ENCODE measurements at places on chromosomes 11 and 22.

- DNase-seq: no peak
These were observed 9.5 kb upstream of the DGKZ start for GRCh38 chr11:46337626-46338345.

DNA sequence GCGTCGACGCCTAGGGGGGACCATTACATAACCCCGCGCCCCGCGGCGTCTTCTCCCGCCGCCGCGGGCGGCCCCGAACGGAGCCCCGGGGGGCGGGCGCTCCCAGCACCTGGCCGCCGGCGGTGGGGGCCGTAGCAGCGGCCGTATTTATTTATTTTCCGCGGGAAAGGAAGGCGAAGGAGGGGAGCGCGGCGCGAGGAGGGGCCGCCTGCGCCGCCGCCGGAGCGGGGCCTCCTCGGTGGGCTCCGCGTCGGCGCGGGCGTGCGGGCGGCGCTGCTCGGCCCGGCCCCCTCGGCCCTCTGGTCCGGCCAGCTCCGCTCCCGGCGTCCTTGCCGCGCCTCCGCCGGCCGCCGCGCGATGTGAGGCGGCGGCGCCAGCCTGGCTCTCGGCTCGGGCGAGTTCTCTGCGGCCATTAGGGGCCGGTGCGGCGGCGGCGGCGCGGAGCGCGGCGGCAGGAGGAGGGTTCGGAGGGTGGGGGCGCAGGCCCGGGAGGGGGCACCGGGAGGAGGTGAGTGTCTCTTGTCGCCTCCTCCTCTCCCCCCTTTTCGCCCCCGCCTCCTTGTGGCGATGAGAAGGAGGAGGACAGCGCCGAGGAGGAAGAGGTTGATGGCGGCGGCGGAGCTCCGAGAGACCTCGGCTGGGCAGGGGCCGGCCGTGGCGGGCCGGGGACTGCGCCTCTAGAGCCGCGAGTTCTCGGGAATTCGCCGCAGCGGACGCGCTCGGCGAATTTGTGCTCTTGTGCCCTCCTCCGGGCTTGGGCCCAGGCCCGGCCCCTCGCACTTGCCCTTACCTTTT is at the start of gene EP300:
EP300 (plus strand) TSS at position 570 of the 795 bp plus-strand sequence. CDS start 413 bp downstream, outside the sequence.
- peak; percentile 87 for DNase-seq

DNA sequence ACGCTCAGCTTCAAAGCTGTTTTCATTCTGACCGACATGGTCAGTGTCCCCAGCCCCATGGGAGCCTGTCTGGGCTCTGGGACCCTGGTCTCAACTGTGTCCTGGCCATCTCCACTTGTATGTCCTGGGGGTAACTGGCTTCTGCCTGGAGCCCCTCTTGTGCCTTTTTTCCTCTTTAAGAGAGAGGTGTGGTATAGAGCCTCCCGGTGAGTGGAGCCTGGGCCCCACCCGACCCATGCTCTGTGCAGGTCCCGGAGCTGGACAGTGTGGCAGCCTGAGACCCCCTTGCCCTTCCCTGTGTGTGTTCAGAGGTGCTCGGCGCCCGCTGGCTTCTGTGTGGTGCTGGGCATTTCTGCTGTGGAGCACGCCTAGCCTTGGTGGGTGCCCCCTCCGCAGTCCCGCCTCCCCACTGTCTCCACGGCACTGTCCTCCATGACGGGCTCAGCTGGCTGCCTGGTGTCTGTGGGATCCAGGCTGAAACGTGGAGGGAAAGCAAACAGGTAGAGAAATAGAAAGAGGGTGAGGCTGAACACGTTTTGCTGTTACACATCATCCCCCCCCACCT is 74.9 kb downstream of the PARVB start:
- no peak for DNase-seq

GRCh38 chr11:76321340-76321739 is 59.6 kb downstream of the THAP12 start:
- DNase-seq: no peak

DNA sequence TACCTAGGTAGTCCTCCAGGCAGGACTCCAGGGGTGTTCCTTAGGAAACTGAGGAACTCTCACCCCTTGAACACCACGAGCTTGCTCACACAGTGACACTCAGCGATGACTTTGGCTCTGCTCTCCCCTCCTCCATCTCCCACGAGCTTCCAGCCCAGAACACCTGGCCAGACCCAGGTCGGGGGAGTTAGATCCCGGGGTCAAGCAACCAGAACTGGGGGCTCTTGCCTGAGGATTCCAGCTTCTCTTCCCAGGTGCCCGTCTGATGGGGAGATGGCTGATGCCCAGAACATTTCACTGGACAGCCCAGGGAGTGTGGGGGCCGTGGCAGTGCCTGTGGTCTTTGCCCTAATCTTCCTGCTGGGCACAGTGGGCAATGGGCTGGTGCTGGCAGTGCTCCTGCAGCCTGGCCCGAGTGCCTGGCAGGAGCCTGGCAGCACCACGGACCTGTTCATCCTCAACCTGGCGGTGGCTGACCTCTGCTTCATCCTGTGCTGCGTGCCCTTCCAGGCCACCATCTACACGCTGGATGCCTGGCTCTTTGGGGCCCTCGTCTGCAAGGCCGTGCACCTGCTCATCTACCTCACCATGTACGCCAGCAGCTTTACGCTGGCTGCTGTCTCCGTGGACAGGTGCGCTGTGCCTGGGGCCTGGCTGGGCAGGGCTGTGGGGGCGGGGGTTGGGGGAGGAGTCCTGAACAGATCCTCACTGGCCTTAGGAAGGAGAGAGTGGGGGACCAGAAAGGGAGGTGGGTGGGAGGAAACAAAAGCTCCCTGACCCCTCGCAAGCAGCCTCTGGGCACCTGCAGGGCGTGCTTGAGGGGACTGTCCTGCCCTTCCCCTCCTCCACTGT is at the start of gene GALR3:
GALR3 (plus strand) TSS at position 249 of the 852 bp plus-strand sequence; CDS start at position 274, 25 bp downstream.
- no peak for DNase-seq

DNA sequence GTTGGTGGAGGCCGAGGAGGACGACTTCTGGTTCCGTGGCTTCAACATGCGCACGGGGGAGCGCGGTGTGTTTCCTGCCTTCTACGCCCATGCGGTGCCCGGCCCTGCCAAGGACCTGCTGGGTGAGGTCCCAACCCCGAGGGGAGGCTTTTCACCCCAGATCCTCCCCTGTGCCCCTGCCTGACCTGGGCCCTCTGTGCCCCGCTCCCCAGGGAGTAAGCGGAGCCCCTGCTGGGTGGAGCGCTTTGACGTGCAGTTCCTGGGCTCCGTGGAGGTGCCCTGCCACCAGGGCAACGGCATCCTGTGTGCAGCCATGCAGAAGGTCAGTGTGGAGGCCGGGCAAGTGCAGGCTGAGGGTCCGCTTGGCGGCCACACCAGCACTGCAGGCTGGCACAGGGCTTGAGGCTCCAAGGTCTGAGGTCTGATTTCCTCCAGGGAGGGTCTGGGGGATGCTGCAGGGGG is 5.1 kb downstream of the MAPK8IP2 start:
- no peak for DNase-seq

GRCh38 chr11:116234989-116235568 is 537.7 kb downstream of the BUD13 start:
- DNase-seq: no peak

GRCh38 chr11:29200791-29201562 is 815.9 kb downstream of the KCNA4 start:
- DNase-seq: no peak

DNA sequence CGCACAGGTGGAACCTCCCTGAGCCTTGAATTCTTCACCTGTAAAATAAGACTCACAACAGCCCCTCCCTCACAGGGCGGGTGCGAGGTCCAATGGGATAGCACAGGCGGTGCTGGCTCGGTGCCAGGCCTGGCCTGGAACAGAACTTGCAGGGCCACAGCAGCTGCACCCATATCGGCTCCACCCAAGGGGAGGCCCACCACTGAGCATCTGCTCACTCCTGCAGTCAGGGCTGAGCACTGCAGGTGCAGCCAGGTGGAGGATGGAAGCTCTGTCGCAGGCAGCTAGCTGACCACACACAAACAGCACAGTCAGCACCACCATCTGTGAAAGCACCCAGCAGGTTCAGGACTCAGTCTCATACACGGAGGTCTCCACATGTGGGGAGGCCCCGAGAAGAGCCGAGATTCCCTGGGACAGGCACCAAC is 19.6 kb downstream of the VPS37C start:
- DNase-seq: no peak

DNA sequence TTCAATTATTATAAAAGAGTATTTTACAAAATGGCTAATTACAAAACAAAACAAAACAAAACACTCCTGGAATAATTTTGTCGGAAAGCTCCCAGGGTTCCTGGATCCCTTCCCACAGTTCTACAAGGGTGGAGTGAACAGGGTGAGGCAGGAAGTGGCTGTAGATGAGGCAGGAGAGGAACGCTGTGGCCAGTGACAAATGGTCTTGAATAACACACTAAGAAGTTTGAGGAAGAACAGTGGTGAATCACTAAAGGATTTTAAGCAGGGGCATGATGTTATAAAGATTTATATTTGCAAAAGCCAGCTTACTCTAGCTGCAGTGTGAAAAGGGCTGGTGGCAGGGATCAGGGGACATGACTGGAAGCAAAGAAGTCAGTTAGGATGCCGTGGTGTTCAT is 33.8 kb upstream of the APOA1 start:
- no peak for DNase-seq

- peak; percentile 37 for DNase-seq
These were observed 43.4 kb downstream of the CPT1A start for GRCh38 chr11:68798221-68798813.

DNA sequence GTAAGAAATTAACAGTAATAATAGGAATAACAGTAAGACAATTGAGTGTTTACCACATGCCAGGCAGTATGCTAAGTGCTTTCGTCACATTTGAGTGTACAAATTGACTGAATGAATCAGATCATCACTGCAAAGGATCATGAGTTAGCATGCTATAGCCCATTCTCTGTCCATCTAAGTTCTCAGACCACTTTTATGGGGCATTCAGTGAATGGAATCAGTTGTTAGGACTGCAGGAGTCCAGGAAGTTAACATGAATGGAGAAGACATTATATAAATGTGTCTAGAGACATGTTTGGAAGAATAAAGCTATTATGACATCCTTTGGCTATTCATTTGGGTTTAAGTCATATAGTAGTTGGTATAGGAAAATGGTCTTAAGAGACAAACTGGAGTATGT is 59.9 kb downstream of the NCAM1 start:
- no peak for DNase-seq

DNA sequence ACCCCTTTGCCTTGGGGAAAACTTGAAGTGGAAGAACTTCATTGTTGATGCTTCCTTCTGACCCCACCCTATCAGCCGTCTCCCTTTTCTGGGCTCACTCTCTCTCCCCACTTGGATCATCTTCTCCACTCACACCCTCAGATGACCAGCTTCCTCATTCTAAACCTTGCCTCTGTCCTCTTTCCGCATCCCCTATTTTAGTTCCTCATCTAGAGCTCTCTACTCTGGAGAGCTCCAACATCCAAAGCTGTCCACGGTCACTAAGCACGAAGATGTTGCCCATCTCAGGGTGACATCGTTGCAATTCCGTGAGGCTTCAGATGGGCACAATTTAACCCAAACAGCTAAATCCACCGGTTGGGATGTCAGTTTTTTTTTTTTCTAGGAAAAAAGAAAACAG is 31.6 kb upstream of the ME3 start:
- DNase-seq: no peak

DNA sequence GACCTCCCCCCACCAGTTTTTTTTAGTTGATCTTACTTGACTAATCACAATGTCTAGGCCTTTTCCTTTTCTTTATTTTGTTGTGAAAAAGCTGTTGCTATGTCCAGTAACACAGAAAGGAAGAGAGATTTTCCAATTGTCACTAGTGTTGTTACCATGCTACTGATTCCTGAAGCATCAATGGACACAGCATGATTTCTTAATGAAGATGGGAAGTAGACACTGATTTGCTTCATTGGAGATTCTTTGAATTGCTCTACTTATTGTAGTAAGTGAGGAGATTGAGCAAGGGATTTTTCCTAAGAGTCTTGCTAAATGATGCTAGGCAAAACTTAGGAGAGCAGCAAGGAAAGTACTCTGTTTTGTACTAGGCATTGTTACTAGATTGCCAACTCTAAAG is 4.6 kb downstream of the AASDHPPT start:
- no peak for DNase-seq

DNA sequence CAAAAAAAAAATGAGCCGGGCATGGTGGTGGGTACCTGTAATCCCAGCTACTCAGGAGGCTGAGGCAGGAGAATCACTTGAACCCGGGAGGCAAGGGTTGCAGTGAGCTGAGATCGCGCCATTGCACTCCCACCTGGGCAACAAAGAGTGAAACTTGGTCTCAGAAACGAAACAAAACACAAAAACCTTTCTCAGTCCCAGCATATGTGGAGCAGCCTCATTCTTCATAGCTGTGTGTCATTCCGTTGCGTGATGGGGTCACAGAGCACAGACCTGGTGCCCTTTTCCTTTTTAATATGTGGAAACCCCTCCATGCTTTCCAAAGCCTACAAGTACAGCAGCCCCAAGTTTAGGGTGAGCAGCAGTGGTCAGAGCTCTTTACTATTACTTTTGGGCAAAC is 13.7 kb downstream of the PEX26 start:
- no peak for DNase-seq

GRCh38 chr11:78493413-78493975 is 75.9 kb upstream of the GAB2 start:
- no peak for DNase-seq

GRCh38 chr11:32894149-32894827 is 1.7 kb downstream of the QSER1 start:
- DNase-seq: peak; percentile 9

- peak; percentile 17 for DNase-seq
These were observed 1.4 kb upstream of the PPARA start for GRCh38 chr22:46148816-46149511.

DNA sequence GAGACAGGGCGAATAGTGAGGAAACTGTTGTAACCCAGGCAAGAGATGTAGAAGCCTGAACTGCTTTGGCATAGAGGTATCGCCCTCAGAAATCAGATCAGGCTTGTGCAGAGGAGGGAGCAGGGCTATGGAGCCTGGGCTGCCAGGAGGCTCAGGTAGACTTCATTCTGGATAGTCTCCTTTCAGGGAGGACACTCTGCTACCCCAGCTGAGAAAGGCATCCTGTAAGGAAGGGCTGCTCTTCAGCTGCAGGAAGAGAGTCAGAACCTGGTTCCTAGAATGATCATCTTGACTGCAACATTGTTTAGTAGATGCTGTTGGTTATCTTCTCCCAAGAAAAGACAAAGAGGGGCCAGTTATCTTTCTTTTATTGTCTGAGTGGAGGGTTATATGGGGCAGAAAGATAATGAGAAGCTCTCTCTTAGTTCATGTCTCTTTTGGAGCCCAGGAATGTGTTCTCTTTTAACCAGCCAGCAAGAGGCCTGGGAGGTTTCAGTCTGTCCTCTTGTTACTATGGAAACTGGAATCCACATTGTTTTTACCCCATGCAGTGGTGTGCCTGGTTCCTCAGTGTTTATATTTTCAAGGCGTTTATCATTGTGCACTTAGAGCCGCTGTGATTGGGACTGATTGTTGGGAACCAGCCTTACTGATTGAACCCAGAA is 95.7 kb downstream of the STIM1 start:
- no peak for DNase-seq

GRCh38 chr11:68589547-68590216 is 94.7 kb upstream of the GAL start:
- no peak for DNase-seq

Measured in stimulated activated CD4-positive, alpha-beta T cell treated with anti-CD3 and anti-CD28 coated beads, Interleukin-4, amount 100 ng/mL, for 4 hours (primary cell).